ENCODE measurements at places on chromosomes 7 and 10.

DNA sequence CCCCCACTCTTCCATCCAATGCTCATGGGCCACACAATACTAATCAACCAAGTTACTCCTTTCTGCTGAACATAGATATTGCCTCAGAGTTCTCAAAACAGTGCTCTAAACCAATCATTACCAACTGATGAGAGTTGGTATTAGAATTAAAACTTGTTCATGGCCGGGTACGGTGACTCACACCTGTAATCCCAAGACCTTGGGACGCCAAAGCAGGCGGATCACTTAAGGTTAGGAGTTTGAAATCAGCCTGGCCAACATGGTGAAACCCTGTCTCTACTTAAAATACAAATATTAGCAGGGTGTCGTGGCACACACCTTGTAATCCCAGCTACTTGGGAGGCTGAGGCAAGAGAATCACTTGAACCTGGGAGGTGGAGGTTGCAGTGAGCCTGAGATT, 8.2 kb downstream of the TM9SF3 start:
- no peak for DNase-seq

GRCh38 chr7:155918720-155919390, 106.6 kb upstream of the SHH start:
- DNase-seq: peak; percentile 66

DNA sequence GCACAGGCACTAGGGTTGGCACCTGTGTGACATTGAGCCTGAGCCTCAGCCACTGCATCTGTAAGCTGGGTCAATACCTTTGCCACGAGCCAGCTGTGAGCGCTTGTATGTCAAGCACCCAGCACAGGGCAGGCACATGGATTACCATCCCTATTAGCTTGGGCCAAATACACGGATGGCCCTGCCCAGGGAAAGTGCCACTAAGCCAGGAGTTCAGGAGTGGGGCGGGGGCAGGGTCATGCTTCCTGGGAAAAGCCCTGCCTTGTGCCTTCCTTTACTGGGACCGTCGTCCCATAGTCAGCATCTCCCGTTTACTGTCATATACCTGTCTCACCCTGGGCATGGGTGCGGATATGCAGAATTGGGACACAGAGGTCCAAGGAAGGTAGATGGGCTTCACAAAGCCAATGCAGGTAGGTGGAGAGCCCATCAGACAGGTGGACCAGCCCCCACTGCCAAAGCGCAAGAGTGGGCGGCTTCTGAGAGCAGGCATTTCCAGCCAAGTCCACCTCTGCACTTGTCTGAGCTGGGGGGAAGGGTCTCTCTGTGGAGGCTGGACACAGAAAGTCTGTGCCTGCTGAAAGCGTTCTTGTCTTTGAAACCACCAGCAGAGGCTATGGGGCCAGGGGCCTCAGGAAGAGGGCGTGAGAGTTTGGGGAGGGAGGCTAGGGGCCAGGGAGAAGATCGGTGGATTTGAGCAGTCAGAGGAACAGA, 72.6 kb downstream of the VWA2 start:
- DNase-seq: no peak

DNA sequence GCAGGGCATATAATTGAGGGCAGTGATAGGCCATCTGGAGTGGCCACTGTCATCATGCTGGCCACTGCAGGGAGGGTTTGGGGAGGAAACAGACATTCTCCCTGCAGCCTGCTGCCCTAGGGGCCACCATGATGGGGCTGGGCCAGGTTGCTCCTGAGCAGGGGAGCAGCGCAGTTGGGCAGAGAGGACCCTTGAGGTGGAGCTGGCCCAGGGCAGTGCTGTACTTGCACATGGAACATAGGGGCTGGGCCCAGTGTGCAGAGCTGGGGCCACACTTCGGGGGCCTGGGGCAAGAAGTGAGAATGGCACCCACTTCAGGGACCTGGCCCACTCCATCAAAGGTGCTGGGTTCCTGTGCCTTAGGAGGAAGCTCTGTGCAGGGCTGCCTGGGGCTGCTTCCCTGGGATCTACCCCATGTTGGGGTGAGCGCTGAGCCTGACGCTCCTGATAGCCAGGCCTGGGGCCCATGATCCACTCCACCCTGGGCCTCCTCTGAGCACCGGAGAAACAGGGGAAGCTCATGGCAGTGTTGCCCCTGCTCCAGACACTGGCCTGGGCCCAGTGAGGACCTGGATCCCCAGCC, 21.3 kb upstream of the NUB1 start:
- DNase-seq: no peak

GRCh38 chr10:91590142-91590903, 42.5 kb downstream of the PPP1R3C start:
- DNase-seq: peak; percentile 94

DNA sequence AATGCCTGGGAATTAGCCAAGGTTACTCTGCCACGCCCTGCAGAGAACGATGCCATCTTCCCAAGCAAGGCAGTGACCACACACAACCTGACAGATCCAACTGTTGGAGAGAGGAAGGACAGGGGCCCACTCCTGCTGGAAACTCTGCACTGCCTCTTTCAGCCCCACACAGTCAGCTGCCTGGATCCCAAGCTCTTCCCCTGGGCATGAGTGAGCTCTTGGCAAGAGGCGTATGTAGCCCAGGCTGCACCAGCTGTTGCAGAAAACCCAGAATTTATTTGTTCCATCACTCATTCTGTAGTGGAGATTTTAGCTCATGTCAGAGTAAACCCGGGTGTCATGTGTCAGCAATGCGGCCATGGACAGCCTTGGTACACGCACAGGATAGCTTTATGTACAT, 135.1 kb upstream of the TRIM24 start:
- no peak for DNase-seq

DNA sequence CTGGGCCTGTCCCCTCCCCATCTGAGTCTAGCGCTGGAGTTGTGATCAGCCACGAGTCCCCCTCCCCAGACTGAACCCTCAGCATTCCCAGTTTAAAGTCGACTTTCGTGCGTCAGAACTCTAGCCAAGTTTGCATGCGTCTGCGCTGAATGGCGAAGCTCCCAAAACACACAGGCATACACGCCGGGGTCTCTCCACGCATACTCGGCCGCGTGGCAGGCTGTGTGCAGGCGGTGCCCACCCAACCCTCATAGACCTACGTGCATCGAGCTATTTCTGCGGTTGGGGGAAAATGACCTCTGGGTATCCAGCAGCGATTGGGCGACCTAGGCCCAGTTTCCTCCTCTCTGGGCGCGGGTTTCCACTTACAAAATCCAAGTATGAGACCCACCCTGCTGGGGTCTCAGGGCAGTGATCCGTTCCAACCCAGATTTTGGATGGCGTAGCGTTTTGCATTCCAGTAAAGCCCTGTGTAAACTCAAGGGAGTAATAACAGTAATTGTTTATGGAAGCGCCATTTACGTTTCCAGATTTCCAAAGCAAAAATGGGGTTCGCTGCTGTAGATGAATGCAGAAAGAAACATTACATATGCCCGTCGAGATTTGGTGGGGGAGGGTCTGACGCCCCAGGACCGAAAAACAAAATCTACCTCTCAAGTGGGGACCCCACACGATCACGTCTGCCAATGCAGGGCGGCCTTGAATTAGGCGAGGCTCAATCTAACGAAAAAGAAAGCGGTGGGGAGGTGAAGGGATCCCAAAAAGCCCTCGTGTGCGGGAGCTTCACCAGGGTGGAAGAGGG, 2.0 kb upstream of the HMX3 start:
- DNase-seq: no peak

GRCh38 chr10:14924013-14924412, 29.9 kb downstream of the DCLRE1C start:
- DNase-seq: no peak

- DNase-seq: no peak
Observed at GRCh38 chr7:155555116-155555695, 8.8 kb upstream of the CNPY1 start.

GRCh38 chr7:115707258-115708012, 323.1 kb downstream of the TFEC start:
- peak; percentile 49 for DNase-seq

GRCh38 chr10:24912215-24912614, 40.2 kb downstream of the PRTFDC1 start:
- peak; percentile 19 for DNase-seq
